ENCODE measurements at places on chromosomes 3 and 15.

- DNase-seq = no peak
These were observed 63.9 kb upstream of the HES1 start for GRCh38 chr3:194072097-194072428.

GRCh38 chr3:182464513-182465145 lies 328.7 kb upstream of the ATP11B start:
- DNase-seq = no peak

GRCh38 chr3:123027292-123028232 lies at the start of gene SEMA5B:
Gene SEMA5B (minus strand): TSS chr3:123027763. CDS start chr3:122961263, 66,500 bp downstream.
- peak; percentile 10 for DNase-seq

GRCh38 chr15:66231394-66232266 lies 21.9 kb downstream of the MEGF11 start:
- no peak for DNase-seq

DNA sequence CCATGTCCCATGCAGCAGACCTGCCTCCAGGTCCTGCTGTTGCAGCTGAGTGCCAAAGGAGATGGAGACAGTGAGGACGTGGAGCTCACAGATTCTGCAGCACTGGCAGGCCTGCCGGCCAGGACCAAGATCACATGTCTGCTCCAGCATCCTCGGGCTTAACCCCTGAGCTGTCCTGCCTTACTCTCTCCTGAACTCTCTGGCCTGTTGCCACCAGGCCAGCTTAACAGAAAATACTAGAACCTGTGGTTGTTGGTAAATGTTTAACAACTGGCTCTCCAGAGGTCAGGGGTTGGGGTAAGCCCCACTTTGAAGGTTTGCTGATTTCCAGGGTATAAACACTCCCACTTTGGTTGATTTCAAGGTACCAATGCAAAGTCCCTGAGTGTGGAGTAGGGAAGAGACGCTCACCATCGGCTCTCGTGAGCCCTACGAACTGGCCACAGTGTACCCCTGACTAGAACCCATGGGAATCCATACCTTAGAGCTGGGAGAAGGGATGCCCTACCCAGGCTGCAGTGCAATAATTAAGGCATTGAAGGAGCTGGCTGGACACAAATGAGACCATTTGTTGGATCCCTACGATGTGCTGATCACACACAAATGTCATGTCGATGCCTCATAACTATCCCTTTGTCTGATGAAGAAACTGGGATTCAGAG lies 147.9 kb downstream of the OR4M2 start:
- DNase-seq = no peak

GRCh38 chr3:156509189-156510174 lies 45.4 kb downstream of the SSR3 start:
- DNase-seq = peak; percentile 85

DNA sequence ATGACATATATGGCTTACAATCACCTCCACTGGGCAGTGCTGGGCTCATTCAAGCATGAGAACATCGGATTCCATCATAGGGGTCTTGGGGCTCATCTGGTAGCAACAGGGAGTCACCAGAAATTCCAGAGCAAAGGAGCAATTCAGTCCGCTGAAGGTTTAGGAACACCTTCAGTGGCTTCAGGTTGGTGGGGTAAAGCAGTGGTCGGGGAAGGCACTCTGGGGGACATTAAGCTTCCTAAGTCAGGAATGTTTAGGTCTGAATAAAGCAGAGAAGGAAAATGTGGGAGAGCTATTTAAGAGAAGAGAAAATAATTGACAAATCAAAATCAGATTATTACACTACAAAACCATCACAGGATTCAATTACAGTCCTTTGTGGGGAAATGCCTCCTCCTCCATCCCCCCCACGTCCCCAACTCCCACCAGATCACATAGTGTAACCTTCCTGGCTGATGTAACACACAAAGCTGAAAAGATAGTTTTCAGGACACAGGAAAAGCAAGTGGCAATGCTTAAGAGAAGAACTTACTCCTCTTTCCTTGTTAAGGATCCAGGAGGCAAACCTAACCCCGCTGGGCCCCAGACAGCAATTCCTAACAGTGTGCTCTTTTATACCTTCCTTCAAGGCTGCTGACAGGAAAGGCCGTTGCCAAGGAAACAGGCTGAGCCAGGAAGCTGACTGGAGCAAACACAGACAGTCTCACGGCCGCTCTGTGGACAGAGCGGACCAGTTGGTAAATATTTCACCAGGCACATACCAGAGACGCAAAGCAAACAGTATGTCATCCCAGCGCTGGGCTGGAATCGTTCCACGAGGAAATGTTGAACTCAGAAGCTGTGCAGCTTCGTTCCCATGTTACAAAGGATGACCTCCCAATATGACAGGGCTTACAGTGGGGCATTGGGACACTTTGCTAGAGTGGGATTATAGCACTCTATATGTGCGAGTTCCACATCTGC lies 57.5 kb upstream of the LMCD1 start:
- DNase-seq = peak; percentile 7

- DNase-seq = no peak
These were observed 151.4 kb downstream of the TIGIT start for GRCh38 chr3:114445233-114445632.

GRCh38 chr3:150292891-150293290 lies 115.2 kb upstream of the TSC22D2 start:
- no peak for DNase-seq

DNA sequence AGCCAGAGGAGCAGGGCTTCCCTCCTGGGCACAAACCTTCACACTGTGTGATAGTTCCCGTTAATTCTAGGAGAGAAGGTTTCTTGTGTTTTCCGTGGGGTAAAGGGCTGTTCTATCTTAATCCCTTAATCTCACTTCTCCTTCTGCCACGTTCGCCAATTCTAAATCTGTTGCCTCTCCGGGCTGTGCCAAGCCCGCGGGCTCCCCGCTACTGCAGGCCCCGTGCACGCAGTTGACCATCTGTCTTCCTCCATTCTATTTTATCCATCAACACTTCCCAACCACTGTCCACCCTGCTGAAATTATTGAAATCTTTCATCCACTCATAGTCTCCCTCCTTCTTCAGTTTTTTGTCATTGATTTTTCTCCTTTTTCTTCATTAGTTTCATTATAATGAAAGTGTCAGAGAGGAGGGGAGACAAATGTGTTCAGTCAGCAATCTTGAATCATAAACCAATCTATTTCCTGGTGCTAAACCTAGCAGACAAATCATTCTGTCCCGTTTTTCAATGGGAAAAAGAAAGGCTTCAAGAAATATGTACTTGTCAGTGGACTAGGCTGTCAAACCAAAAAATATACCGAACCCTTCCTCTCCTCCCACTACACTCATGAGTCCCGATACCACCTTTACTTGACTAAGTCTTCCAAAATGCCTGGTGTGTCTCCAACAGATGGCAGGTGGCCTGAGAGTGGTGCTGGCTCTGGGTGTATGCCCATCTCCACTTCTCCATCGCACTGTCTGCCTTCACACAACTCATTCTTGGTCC lies 39.6 kb downstream of the SLCO2A1 start:
- no peak for DNase-seq

GRCh38 chr15:44325568-44325967 lies 37.0 kb downstream of the GOLM2 start:
- DNase-seq = no peak

DNA sequence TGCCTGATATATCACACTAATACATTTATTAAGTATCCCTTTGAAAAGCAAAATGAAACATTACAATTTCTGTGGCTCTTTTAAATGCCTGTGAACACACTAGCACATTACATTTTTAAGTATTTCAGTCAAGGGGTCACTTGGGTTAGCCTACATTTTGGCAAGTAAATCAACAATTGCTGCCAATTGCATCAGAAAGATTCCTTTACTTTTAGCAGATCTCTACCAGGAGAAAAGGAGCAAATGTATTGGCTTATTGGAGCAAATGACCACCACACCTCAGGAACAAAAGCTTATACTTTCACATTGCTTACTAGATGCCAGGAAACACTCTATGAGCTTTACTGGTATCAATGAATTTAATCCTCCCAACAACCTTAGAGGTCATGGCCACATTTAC lies 947.1 kb downstream of the FHIT start:
- DNase-seq = no peak

DNA sequence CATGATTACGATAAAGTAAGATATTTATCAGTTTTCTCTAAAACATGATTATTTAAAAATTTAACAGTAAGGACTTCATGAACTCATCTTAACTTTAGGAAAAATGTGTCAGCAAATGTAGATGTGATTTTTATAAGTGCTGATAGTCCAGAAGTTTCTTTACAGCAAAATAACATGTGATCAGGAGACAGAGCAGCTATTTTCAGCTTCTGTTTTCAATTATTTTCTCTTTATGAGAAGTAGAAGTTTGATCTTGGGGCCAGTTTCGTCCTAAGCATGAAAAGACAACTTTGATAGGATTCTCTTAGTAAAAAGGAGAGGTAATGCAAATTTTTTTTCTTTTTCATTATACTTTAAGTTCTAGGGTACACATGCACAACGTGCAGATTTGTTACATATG lies 96.5 kb upstream of the TSPAN3 start:
- no peak for DNase-seq

GRCh38 chr3:33586402-33586801 lies 131.7 kb downstream of the CLASP2 start:
- no peak for DNase-seq

- no peak for DNase-seq
These were observed 68.6 kb downstream of the ITGB5 start for GRCh38 chr3:124818398-124819091.

DNA sequence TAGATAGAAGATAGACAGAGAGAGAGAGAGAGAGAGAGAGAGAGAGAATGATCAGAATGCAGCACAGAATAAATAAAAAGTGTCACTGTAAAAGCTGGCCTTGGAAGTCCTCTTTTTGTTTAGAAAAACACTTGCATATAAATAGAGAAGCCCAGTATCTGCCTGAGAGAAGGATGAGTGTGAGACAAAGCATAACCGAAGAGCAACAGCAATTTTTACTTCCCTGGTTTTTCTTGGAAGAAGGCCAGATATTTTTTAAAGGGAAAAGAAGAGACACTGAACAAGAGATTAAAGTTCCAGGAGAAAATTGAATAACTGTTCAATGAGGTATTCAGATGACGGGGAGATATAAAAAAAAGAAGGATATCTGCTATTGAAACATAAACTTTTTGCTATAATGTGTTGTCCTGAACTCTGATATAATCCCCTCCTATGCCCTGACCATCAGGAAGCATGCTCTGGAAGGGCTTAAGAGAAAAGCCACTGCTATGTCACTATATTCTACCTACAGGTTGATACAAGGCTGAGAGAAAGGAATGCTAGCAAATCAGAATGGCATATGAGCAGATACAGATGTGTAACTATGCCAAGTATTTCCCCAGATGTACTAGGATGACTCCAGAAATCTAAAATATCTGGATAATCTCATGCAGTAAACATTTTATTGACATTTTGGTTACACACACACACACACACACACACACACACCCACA lies 358.9 kb downstream of the RBMS3 start:
- DNase-seq = no peak

- no peak for DNase-seq
These were observed 569.6 kb upstream of the AGTR1 start for GRCh38 chr3:148128136-148128535.

DNA sequence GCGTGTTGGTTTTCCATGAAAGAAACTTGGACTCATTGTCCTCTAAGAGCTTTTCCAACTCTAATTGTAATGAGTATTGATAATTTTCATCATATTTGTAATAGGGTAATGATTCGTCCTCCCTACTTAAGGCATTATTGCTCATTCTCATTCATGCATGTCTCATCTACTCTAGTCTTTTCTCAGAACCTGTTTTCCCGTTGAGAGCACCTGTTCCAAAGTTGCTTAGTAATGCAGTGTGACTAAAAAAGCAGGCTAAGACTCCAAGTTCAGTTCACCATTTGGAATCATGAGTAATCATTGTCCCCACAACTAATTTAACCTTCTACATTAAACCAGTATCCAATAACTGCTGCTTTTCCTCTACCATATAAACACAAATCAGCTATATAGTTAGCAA lies 84.0 kb downstream of the FILIP1L start:
- DNase-seq = no peak

GRCh38 chr15:81948751-81949150 lies 97.1 kb downstream of the MEX3B start:
- peak; percentile 31 for DNase-seq

Data from hematopoietic multipotent progenitor cell treated with erythropoietin and hydrocortisone succinate and interleukin-3 and kit ligand, for 6 days (in vitro differentiated cells).